ENCODE measurements at places on chromosomes 16 and 17.

- DNase-seq: no peak
These were observed 89.8 kb downstream of the MRM3 start for GRCh38 chr17:871751-872519.

- no peak for DNase-seq
These were observed 29.4 kb downstream of the ANKFY1 start for GRCh38 chr17:4234401-4234800.

GRCh38 chr16:31295206-31295605 is 35.4 kb downstream of the ITGAM start:
- no peak for DNase-seq

DNA sequence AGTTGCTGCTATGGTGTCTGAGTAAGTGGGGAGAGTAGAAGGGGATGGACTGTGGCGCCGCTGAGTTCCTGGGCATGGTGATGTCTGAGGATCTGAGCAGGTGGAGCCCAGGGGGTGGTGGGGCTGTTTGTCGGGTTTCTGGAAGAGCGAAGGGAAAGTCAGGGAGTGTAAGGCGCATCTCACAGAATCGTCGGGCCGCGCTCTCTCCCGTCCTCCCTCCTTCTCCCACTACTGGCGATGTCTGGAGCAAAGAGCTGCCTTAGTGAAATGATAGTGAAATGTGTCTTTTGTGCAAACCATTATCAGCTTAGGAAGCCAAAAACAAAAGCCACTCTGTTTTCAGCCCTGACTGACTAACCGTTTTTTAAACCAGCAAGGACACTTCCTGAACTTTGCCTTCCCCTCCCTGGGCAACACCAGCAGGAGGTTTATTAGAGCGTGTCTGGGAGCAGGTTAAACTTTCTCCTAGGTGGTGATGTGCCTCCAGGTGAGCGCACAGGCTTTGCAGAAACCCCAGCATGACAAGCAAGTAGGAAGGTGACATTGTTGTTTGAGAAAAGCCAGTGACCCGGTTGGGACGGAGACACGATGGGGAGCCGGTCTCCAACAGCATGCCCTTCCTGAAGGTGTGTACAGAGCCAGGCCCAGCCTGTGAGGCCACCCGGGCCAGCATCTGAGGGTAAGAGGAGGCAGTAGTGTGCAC is 49.1 kb downstream of the RAB11FIP3 start:
- DNase-seq: no peak

DNA sequence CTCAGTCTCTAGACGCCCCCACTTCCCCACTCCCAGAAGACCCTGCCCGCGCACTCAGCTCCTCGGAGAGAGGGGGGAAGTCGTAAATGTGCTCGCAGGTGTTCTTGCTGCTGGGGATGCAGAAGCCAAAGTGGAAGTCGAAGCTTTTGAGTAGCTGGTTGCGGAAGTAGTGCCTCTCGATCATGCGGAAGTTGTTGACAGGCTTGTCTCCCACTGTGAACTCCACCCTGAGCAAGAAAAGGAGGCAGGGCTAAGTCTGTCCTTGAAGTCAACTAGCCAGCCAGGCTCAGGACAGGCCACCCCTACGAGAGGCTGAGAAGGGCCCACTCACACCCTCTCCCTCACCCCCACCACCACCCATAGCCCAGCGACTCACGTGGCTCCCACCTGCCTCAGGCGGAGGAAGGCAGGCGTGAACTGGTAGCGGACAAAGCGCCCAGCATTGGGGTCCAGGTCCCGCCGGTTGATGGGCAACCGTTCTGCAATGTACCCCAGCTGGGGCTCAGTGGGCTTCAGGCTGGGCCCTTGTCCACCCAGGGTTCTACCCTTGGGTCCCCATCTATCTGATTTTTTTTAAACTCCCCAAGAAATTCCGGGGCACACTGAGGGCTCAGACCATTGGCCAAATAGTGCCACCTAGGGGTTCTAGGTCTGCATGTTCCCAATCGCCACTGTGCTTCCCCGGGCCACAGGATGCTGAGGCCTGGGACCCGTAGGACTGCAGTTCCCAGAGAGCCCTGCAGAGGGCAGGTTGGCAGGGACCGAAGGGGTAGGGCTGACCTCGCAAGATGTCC is 4.6 kb downstream of the UNC119 start:
- peak; percentile 77 for DNase-seq

DNA sequence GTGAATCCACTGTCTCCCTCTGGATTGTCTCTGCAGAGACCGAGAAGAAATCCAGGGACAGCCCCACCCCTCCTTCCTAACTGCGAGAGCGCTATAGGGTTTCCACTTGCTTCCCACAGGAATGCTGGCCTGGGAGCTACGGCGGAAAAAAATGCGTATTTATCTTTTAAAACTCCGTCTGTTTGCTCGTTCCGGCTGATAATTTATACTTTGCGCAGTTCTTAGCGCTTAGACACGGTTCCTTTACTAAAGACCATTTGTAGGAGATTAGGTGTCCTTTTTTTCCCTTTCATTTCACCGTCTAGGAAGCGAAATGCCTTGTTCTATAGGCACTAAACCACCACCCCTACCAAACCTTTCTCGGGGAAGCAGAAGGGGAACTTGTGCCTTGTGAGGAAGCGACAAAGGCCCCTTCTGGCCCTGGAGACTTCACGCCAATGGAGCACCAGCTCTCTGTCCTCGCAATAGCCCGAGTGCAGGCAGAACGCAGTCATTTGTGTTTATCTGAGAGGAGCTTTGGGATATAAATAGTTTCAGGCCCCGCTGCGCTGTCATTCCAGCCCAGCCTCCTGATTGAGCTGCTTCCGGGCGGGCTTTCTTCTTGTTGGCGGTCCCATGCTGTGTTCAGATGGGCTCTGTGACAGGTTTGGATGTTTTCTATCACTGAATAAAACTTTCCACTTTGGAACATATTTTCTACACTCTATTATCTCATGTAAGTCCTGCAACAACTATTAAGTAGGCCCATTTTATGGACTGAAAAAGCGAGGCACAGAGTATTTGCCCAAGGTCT is 791 bp upstream of the SUPT4H1 start:
- peak; percentile 25 for DNase-seq

DNA sequence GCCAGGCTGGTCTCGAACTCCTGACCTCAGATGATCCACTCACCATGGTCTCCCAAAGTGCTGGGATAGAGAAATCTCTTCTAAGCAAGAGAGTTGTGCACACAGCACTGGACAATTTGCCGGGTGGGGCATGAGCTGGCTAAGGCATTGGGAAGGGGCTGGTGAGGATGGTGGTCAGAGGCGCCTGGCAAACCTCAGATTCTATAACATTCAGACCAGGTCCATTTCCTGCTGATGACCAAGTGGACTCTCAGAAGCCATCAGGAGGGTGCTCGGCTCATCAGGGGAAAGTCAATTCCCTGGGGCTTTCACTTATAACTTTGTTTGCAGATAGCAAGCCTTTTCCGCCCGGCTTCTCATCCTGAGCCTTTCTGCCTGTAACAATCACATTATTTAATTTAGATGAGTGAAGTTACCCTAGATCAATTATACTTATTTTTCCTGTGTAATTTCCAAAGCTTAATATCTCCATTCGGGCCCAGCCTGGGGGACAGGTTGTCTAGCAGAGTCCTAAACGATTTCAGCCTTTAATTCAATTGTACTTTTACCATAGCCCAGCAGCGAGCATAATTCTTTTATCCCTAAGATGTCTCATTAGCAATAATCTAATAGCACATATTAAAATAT is 15.0 kb upstream of the SLC6A2 start:
- DNase-seq: no peak

All from CD4-positive, alpha-beta T cell treated with Interleukin-4 for 1 hour (primary cell).